Uterine smooth muscle cell (primary cell): ENCODE measurements at places on chromosomes 7 and 10. TPM values are rescaled to one million over a fixed set of nuclear protein-coding genes. Genes with fewer than 3 reads are reported as not detected.

Gene ARL3
- total RNA-seq = 7.2 and 8.4 TPM in 2 replicates

Gene LRGUK
- total RNA-seq = 0.12 and 0.22 TPM in 2 replicates

Gene POLR2J2
- total RNA-seq = 3.2 and 3.3 TPM in 2 replicates

Gene RSPH10B
- total RNA-seq = 0.11 and 0.37 TPM in 2 replicates

Gene PTPN20
- 0.77 and 1.2 TPM in 2 replicates for total RNA-seq

Gene PLEKHS1
- not detected in 2 replicates for total RNA-seq

Gene HOXA5
- 0.66 and 0.75 TPM in 2 replicates for total RNA-seq

Gene TFPI2
- total RNA-seq = 380 and 620 TPM in 2 replicates

Gene SRRM3
- 0.33 and 0.50 TPM in 2 replicates for total RNA-seq

Gene KCNH2
- 4.4 and 5.2 TPM in 2 replicates for total RNA-seq

Gene NXPH1
- not detected in 2 replicates for total RNA-seq

Gene TMEM273
- total RNA-seq = not detected in 2 replicates

Gene CTAGE8
- total RNA-seq = 0.44 TPM in 1 of 2 replicates, not detected in the other

Gene CLCN1
- not detected in 2 replicates for total RNA-seq

Gene FGFR2
- total RNA-seq = 0.44 and 1.7 TPM in 2 replicates

Gene SEC61A2
- total RNA-seq = 11.5 and 17.9 TPM in 2 replicates

Gene NUTM2D
- total RNA-seq = 0.33 and 0.62 TPM in 2 replicates

Gene CLRN3
- total RNA-seq = not detected in 2 replicates
